NCI-H1694 (cell line): ENCODE measurements at places on chromosomes 7 and 10.

DNA sequence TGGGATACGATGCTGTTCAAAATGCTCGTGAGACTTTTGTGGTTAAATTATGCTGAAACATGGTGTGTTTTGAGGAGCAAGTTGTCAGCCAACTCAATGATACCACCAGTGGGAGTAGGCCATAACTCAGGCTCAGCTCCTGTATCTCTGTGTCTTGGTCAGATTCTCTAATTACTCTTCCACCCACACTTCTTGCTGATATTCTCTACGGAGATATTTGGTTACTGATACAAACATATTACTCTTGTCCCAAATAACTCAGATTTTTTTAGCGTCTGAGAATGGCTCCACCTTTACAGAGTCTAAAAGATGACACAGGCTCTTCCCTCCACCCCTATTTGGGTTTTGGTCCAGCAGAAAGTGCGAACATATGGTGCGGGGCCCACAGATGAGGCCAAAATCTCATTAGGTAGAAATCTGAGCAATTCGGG, 168.9 kb downstream of the PKD1L1 start:
- DNase-seq = no peak

DNA sequence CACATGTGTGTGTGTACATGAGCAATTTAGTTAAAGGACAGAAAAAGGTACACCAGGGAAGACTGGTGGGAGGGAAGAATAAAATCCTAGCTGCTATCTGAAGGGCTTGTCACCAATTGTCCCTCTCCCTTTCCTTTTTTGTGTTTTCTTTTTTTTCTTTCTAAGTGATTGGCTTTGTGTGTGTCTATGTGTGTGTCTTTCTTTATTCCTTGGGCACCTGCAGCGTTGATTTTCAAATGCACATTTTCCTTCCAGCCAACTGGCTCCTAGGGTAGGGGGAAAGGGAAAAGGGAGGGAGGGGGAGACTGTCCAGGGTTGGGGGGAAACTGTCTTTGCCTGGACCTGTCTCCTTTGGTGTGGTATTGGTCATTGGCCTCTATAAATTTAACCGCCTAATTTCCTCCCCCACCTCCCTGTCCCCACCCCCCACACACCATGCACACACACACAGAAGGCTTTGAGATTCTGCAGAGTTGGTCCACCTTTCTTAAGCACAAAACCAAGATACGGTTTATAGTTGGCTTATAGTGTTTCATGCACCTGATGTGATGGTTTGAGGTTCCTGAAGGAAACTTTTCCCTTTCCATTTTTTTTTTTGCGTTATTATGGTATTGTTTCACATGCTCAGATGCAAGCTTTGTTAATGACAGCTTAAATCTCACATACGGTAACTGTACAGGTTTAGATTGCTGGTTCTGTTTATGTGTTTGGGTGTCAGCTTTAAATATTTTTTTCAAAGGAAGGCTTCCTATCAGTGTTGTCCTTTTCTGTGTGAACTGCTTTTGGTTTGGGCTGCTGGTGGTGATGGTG, 2.6 kb downstream of the AUTS2 start:
- DNase-seq = no peak

DNA sequence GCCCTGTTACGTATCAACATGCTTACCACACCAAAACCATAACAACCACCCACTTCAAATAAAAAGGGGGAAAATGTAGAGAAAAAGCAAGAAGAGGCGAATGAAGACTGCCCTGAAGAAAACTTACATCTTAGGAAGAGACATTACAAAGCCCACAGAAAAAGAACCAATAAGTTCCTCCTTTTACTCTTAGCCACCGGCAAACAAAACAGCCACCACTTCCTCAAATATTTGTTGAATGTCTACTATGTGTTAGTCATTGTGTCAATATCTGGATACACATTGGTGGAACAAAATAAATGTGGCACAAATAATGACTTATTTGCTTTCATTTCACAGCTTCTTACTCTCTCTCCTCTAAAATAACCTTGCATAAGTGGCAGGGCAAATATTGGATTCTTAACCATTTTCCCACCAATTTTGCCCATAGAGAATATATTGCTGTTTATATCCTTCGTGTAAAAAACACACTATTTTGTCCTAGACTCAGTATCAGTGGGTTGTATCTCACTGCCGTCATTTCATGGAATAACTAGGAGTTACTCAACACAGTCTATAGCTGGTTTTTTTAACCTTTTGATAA, 106.8 kb downstream of the ANK3 start:
- no peak for DNase-seq

DNA sequence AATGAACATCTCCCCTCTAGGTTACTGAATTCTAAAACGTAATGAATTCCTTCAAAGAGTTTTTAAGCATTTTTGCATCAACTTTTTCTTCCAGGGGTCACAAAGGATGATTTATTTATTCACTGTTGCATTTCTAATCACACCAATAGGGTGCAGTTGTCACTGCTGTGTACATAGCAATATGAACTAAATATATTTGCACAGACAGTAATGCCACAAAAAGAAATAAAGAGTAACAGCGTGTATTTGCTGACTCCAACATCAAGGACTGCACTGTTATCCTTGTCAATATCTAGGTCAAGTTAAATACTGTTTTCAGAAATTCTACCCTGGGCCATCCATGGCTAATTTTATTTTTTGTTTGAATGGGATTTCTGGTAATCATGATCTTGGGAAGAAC, 138.0 kb downstream of the FRMD4A start:
- no peak for DNase-seq

DNA sequence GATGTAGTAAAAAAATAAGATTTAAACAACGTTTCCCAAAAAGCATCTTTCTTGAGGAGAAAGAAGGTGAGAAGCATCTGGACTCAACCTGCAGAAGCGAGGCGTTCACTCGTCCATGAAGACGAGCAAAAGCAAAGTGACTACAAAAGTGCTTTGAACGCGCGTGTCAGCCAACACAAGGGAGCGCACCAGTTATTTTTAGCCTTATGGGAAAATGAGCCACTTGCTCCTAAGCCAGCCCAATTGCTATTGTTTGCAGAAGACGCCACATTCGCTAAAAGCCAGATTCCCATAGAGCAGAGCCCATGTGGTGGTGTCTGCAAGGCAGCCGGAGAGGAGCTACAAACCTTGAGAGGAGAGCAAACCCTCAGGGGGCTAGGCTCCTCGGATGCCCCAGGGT, 122.5 kb downstream of the FAM53B start:
- DNase-seq = no peak

- no peak for DNase-seq
Observed at GRCh38 chr10:93412801-93413200, 69.3 kb downstream of the MYOF start.

DNA sequence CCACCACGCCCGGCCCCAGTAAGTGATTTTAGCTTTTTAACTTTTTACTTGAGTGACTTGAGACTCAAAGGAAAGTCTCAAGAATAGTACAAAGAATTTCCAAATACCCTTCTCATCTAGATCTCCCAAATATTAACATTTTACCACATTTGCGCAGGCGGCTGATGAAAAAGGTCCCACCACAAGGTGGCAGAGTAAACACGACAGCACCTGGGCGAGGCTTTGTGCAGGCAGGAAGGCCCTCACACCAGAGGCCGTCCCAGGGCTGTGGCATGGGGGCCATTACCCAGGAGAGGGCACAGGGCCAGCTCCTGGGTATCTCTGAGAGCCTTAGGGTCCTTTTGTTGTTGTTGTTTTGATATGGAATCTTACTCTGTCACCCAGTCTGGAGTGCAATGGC, 50.0 kb upstream of the WIPI2 start:
- no peak for DNase-seq

- no peak for DNase-seq
Observed at GRCh38 chr10:124671486-124672075, 72.6 kb downstream of the FAM53B start.
